Sigmoid colon (tissue), 7 donors: ENCODE measurements at places on chromosomes 4 and X. TPM values are rescaled to one million over a fixed set of nuclear protein-coding genes. Genes with fewer than 3 reads are reported as not detected.

Gene ZNF157
- total RNA-seq = 0.71 TPM

Gene CDX4
- total RNA-seq = not detected

DNA sequence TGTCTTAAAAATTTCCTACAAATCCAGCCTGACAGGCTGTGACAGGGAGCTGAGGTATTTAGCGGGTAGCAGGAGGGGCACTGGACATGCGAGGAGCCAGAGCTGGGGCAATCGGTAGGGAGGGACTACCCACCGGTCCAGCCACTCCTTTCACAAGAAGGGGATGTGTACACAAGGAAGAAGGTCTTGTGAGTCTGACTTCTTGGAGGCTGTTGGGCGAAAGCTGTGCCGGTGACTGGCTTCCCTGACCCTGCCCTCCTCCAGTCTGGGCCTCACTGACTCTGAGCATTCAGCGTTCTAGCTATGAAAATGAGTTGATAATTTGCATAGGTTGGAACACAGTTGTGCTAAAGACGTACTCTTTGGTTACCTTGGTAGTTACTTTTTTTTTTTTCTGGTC, 12.7 kb upstream of the CXCL8 start:
- H3K27me3 ChIP-seq = no peaks in the 10 kb centered on the region
- no peak overlapping the region for H3K27ac ChIP-seq
- H3K36me3 ChIP-seq = no peaks in the 10 kb centered on the region
- no peak for DNase-seq
- peaks cover 17% of the 10 kb centered on the region for H3K4me1 ChIP-seq

Gene HELT
- not detected for total RNA-seq
